ENCODE measurements at places on chromosomes 11 and 22. TPM values are rescaled to one million over a fixed set of nuclear protein-coding genes. Genes with fewer than 3 reads are reported as not detected.

The SVIP gene
- total RNA-seq: 16.4 TPM

The SYT9 gene
- not detected for total RNA-seq

The MYBPC3 gene
- 0.14 TPM for total RNA-seq

The CAPN5 gene
- 13.9 TPM for total RNA-seq

The OR4X1 gene
- total RNA-seq: not detected
